EH (cell line): ENCODE measurements at places on chromosomes 6 and 20.
A peak's percentile ranks its signal among the peaks of the same experiment; 100 is the strongest.

- no peak for DNase-seq
Observed at GRCh38 chr6:165404697-165405096, 95.3 kb upstream of the C6orf118 start.

GRCh38 chr6:37202788-37203491 is 33.0 kb downstream of the PIM1 start:
- DNase-seq = no peak

DNA sequence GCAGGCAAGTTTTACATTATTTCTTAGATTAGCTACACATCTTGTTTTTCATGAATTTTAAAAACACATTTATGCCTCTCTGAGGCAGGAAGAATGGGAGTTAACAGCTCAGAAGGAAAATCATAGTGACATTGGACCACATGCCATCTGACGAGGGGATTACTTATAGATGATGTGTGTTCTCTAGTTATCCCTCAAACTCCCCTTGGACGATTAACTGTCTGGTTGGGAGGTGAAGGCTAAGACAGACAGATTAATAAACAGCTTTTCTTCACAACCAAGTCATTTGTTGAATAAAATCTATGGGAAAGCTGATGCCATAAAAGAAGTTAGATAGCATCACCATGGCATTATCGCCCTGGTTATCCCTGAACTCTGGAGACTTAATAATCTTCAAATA is 80.0 kb upstream of the PREP start:
- no peak for DNase-seq

DNA sequence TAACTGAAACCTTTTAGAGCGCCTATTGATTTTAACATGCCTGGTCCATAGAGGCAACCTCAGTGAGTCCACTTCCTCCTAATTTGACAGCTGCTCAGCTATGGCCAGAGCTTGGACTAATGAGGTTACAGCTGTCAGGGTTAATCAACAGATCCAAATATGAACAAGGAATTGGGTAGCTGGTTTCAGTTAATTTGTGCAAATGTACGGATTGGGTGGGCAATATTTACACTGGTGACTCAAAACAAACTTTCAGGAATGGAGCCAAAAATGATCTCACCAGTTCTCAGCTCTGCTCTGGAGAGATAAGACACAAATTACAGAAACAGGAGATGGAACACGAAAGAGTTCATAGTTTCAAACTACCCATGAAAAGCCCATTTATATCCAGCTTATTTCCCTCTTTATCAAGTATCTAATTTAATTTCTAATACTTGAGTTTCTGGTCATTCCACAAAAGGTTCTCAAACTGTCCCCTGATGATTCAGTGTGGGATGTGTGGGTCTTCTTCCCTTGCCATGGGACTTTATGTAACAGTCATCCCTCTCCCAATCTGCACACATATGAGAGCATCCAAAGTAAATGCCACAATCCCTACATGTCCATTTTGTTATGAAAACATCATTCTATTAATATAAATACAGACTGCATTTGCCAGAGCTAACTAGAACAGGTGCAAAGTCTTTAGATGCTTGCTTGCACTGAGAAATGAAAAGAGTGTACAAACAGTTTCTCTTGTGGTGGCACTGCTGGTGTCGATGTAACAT is 149.9 kb downstream of the RPS12 start:
- DNase-seq = peak; percentile 6

DNA sequence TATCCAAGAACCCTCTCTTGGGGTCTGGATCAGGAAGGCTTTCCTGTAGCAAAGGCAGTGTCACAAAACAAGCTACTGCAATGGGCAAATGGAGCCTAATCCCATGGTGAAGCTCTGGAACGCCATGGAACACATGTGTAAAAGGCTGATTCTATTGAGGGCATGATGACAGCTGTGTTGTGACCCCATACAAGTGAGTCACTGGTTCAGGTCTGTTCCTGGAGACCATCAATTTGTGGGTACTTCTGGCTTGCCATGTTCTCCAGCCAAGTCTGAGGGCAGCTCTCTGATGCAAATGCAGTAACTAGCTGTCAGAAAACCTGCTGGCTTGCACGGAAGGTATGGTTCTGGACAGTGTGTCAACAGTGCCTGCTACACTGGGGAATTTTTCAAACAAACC is 33.3 kb upstream of the ECHDC1 start:
- DNase-seq = no peak

- DNase-seq = no peak
Observed at GRCh38 chr6:16816891-16817290, 55.6 kb upstream of the ATXN1 start.

GRCh38 chr20:32482442-32483261 is 102.5 kb downstream of the NOL4L start:
- DNase-seq = peak; percentile 50

DNA sequence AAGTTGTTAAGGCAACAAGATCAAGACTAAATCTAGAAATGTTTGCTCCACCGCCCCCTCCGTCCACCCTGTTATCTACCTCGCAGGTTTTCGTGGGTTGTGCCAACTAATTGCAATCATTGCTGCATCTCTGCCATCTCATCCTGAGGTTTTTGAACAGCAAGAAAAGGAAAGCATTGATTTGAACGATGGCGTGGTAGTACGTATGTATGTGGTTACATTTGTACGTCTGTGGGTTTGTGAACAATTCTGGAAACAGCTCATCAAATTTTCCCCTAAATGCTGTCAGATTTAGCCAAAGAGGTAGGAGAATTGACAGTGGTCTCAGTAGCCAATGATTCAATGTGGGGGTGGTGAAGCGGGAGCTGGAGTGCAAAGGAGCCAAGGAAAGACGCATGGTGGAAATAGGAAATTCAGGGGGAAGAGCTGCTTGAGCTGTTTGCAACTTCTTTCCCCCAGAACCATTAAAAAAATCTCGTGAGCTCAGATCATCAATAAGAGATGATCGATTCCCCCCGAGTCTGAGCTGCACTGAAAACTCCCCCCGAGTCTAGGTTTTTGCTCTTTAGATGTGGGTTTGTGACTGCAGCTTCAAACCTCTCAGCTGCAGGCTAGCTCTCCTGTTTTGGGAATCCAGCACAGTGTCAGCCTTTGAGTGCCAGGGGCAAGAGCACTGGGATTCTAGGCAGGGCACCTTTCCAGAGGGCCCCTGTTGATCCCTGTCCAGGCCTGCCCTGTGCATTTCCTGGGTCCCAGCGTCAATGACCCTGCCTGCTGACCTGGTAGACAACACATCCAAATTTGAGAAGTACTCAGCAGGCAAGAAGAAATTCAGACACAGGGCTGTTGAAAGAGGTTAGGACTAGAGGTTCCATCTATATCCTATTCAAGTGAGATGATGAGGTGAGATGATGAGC is 72.6 kb upstream of the LY86 start:
- DNase-seq = no peak

- DNase-seq = no peak
Observed at GRCh38 chr6:61745994-61746393, 540.0 kb downstream of the KHDRBS2 start.

DNA sequence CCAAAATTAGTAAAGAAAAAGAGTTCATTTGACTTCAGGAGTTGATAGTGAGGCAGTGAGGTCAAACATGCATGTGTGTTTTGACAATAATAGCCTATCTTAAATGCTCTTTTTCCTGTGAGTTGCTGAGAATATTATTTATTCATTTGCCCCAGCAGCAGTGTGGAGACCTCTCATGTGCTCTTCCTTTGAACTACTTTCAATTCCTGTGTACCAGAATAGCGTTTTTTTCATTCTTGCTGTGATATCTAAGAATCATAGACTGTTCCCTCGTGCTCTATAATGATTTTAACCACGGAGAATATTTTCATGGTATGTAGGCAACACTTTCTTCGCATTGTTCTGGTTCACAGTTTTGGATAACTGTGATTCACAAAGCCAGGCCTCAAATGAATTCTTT is 5.2 kb downstream of the CDYL start:
- DNase-seq = no peak

DNA sequence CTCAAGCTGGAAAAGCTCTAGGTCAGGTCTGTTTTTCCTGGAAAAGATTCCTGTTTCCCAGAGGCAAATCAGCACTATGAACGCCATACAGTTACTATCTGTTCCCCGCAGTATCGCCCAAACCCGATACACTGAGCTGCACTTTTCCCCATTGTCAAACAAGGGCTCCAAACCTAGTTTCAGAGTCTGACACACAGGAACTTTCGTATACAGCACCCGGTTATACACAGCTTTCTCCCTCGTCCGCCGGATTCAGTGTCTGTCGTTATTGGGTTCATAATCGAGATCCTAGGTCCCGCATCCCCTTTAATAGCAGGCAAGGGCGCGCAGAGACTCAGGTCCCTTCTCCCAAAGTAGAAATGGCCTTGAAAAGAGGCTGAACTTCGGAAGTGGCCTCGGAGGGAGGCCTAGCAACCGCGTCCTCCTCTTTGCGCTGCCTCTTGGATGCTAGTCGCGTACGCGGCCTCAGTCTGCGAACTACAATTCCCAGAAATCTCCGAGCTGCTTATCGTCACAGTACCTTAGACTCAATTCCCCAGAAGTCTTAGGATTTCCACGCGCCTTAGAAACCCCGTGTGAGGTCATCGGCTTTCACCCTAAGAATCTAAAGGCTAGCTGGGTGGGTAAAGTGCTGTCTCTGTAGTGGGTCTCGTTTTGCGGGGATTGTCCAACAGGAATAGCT is 34.2 kb downstream of the ZNF391 start:
- no peak for DNase-seq

DNA sequence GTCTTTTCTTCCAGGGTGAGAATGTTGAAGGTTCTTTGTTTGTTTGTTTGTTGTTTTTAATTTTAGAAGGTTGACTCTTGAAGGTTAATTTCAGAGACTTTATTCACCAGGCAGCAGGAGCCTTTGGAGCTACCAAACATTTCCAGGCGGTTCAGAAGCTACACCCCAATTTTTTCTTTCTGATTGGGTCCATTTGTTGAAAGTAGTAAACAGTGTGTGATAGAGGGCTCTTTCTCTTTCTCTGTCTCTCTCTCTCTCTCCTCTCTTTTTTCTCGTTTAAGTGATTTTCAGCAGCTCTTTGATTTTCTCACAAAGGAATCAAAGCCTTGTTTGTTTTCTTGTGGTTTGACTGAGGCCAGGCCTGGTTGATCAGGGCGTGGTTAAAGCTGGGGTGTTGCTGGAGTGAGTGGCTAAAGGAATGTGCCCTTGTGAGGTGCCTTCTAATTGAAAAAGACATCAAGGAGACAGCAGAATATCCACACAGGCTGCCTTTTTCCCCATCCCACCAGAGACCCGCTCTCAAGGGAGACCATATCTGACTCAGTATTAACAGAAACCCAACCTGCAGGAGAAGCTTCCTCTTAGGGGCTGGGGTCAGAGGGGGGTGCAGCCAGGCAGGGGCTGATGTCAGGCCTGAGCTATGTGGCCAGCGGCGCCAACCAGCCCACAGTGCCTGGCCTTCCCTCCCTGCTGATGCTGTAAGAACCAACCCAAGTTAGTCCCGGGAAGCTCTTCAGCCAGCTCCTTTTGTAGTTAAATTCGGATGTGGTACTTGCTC is 40.4 kb upstream of the NAA20 start:
- DNase-seq = peak; percentile 90

GRCh38 chr6:149094156-149094555 is 223.4 kb upstream of the TAB2 start:
- peak; percentile 55 for DNase-seq

GRCh38 chr20:37449276-37449675 is 71.8 kb upstream of the NNAT start:
- DNase-seq = no peak

GRCh38 chr6:13711324-13711732 is 307 bp downstream of the RANBP9 start:
- DNase-seq = peak; percentile 80

- DNase-seq = no peak
Observed at GRCh38 chr6:41236276-41236675, 8.1 kb downstream of the TREML4 start.

GRCh38 chr6:161792851-161793493 is 519.1 kb upstream of the AGPAT4 start:
- no peak for DNase-seq

- DNase-seq = no peak
Observed at GRCh38 chr6:47455533-47456209, 21.9 kb upstream of the CD2AP start.

DNA sequence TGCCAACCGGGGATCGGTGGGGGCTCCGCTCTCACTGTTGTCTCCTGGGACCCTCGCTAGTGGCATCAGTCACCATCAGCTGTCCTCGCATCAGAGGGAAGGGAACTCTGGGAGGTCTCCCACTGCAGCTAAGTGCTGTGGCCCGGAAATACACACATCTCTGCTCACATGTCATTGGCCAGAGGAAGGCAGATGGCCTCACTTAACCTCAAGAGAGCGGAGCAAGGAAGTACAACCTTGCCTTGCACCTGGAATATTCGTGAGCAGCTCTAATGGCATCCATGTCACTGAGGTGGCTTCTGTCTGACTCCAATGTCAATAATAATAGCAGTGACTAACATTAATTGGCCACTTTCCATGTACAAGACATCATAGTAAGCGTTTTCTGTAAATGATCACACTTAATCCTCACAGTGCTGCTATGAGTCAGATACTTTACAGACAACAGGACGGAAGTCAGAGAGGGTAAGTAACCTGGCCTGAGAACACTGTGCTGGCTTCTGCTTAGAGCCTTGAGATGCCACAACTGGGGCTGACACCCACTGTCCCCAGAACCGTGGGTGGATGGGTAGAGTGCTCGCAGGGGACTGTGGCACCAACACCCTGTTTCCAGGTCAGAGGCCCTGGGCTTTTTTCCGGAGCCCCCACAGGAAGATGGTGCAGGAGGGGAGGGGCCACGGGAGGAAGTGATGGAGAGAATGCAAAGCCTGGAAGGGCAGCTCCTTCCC is 6.0 kb downstream of the LHFPL5 start:
- peak; percentile 62 for DNase-seq

DNA sequence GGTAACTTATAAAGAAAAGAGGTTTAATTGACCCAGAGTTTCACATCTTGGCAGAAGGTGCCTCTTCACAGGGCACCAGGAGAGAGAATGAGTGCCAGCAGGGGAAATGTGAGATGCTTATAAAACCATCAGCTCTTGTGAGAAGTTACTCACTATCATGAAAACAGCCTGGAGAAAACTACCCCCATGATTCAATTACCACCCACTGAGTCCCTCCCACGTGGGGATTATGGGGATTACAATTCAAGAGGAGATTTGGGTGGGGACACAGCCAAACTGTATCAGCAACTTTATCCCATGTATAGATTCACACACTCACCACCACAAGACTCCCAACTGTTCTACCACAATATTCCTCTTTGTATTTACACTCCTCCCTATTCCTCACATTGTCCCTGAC is 10.6 kb downstream of the PDSS2 start:
- no peak for DNase-seq
